ENCODE measurements at places on chromosomes 7 and 10.

GRCh38 chr7:127682140-127682539, 30.1 kb downstream of the SND1 start:
- DNase-seq = no peak

GRCh38 chr10:68787813-68788212, 39.5 kb upstream of the STOX1 start:
- no peak for DNase-seq

GRCh38 chr10:35949811-35950211, 307.7 kb upstream of the FZD8 start:
- no peak for DNase-seq

DNA sequence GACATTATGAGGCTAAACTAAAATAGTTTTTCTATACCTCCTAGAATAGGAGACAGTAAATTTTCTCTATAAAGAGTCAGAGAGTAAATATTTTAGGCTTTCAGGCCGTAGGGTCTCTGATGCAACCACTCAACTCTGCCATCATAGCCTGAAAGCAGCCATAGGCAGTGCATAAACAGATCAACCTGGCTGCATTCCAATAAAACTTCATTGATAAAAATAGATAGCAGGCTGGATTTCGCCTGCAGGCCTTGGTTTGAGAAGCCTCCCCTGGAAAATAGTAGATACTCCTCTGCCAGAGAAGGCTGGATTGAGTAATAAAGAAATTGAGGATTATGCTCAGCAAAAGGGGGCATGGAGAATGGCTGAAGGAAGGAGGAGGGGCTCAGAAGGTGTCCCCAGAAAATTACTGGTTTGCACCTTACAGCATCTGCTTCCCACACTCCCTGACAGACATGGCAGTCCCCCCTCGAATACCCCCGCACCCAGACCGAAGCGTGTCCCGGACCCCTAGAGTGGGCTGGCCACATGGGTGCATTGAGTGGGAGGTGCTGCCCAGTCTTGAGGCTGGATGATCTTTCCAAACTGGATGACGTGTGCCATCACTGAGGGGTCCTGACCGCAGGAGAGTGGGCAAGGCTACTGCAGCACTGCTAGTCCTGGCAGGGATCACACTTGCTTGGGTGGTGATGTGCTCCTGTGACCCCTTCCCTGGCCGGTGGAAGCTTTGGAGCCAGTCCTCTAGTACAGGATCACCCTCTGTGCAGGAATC, 126.6 kb downstream of the PTPN20 start:
- DNase-seq = no peak

DNA sequence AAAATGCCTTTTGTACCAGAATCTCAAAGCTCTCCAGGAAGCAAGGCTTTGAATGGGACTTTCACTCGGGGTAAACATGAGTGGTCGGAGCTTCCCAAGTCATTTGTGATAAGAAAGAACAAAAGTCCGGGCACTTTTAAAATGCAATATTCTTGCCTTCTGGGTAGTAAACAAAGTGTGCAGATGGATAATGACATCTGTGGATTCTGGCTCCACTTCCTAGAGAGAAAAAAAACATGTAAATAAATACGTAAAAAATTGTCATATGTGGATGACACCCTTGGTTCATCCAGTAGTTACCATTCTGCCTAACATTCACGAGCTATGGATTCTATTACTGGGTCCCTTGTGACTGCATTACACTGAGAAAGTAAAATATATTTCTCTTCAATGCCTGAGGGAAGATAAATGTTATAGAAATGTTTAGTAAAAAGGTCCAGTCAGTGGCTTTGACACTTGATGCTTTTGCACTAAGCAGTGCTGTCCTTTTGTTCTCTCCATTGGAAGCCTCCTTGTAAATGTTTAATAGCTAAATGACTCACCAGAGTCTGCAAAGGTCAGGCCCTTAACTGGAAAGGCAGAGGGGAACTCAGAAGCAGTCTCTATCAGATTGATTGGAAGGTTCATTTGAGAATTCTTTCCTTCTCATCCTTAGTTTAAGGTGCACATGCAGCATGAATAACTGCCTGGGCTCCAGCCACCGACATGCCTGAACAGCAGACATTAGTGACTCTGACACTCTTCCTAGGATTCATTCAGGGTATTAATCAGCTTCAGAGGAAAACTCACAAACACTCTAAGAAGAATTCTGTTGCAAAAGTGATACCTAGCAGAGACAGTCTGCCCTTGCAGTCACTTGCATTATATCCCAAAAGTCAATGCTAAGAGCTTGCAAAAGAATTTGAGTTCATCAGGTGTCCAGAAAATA, 11.7 kb upstream of the EDRF1 start:
- DNase-seq = peak; percentile 23

GRCh38 chr10:32957341-32958084, 517 bp downstream of the ITGB1 start:
- peak; percentile 51 for DNase-seq

GRCh38 chr7:123836656-123837055, 8.3 kb upstream of the HYAL4 start:
- no peak for DNase-seq

DNA sequence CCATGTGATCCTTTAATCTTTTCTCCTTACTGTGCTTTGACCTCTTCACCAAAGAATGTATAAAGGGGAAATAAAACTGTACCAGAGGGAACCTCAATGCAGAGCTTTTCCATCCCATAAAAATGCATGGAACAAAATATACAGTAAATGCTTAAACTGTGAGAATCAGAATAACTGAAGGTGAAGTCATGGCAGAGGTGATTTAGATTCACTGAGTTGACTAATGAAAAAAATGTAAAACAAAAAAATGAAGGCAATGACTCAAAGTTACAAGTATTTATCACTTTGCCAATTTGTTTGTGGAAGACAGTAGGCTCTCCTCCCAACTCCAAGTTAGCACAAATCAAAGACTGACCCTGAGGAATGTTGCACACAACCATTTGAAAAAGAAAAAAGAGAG, 1331.6 kb upstream of the SORCS1 start:
- no peak for DNase-seq

- DNase-seq = no peak
These were observed 4.3 kb upstream of the TECTB start for GRCh38 chr10:112278871-112279270.

DNA sequence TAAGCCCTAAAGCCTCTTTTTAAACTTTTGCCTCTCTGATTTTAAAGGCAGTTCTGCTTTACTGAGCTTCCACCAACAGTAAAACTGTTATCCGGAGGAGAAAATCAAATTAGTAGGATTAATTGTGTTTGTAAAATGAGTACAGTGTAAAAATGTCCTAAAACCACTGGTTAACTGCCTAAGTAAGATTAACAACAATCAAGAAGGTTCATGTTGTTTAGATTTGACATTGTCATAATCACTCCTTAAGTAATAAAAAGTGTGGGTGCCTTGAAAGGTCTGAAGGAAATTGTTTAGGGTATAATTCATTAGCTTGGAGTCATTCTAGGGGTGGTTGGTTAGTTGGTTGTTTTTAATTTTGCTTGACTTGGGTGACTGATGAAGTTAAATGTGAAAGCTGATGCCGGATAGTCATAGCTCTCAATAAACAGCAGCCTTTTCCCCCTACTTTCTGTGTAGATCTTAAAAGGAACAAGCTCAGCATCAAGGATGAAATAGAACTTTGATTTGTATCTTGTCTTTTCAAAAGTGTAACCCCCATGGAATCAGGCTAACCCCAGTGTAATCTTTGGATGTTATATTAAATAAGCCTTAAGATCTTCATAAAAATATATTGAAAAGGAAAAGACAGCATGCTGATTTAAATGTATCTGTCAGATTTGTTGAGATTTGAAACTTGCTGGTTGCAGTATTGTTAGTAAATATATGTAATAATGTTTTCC, 148.3 kb downstream of the ARID5B start:
- no peak for DNase-seq

GRCh38 chr10:89793649-89794254, 92.4 kb downstream of the KIF20B start:
- peak; percentile 67 for DNase-seq

DNA sequence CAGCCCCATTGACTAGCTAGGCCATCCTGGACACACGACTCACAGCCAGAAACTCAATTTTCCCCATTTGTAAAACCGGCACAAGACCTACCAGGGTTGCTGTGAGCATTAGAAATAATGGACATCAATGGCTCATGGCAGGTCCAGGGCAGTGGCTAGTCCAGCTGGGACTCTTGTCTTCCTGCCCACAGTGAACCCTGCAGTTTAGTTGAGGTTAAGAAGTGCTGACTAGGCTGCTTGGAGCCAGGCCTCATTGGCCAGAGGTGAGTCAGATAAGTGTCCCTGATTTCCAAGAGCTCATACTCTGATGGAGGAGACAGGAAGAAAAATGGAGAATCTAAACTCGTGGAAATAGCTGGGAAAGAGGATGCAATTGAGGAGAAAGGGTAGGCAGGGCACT, 123.4 kb upstream of the ZNF92 start:
- DNase-seq = peak; percentile 20

- DNase-seq = no peak
These were observed 23.0 kb upstream of the RHEB start for GRCh38 chr7:151542606-151543130.

GRCh38 chr10:47383261-47384147, 589 bp downstream of the ZNF488 start:
- DNase-seq = no peak

DNA sequence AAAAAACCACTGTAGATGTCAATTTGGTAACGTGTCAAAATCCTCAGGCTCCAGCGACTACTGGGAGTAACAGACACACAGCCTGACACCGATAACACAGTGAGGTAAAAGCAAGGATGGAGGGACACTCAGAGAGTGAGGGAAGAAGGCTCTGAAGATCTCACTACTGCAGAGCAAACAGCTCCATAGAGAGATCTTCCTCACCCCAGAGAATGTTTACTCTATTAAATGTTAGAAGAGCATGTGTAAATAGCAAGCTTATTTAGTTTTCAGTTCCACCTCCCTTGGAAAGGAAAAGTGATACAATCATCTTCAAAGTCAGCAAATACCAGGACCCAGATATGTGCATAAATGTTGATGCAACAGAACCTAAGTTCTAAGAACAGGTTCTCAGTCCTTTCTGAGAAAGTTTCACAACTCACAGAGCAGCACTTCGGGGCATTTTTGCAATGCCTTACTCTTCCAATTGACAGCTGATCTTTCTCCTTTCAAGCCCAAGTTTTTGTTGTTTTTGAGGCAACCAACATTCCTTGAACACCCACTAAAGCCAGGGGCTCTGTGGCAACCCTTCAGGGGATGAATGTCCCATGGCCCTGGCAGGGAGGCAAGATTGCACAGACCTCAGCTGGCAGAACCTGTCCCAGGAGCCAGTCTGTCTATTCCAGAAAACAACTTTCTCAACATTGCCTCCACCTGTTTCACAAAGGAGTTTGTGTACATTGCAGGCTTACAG, 177.4 kb downstream of the SFMBT2 start:
- DNase-seq = no peak

DNA sequence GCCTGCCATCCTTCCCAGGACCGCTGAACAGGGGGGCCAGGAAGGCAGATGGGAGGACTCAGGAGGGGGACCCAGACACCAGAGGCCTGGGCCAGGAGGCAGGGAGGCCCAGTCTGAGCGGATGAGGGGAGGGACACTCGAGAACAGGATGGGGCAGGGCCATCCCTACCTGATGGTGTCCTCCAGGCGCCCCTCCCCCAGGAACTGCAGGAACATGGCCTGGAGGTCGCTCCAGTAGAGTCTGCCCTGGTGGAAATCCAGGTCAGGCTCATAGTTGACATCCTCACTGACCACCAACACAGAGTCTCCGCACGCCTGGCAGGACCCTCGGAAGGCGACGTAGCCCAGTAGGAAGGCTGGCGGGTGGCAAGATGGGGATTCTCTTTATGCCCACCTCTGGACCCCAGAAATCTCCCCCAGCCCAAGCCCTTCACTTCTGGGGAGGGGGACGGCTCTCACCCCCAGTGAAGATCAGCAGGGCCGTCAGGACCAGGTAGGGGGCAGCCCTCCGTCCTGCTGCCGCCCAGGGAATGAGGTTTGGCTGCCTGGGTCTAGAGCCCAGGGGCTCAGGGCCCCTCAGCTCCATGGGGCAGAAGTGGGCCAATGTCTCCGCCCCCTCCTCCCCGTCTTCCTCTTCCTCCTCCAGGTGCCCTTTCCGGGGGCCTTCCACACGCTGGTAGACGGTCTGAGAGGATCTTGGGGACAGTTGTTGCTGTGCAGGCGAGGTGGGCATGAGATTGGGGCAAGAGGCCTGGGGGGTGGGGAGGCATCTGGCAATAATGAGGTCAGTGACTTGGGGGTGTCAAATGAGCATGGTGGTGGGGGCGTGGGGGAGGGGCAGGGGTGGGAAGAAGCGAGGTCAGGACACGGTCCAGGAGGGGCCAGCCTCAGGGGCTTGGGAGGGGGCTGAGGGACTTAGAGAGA, 573 bp downstream of the TFR2 start:
- no peak for DNase-seq

- peak; percentile 33 for DNase-seq
These were observed at the start of gene KLF14 for GRCh38 chr7:130733931-130734814. KLF14 (minus strand) TSS chr7:130734207; CDS start chr7:130734033, 174 bp downstream.

- DNase-seq = no peak
These were observed 11.9 kb upstream of the INPP5F start for GRCh38 chr10:119713744-119714483.

- peak; percentile 19 for DNase-seq
These were observed 50.5 kb upstream of the COBL start for GRCh38 chr7:51366930-51367613.

DNA sequence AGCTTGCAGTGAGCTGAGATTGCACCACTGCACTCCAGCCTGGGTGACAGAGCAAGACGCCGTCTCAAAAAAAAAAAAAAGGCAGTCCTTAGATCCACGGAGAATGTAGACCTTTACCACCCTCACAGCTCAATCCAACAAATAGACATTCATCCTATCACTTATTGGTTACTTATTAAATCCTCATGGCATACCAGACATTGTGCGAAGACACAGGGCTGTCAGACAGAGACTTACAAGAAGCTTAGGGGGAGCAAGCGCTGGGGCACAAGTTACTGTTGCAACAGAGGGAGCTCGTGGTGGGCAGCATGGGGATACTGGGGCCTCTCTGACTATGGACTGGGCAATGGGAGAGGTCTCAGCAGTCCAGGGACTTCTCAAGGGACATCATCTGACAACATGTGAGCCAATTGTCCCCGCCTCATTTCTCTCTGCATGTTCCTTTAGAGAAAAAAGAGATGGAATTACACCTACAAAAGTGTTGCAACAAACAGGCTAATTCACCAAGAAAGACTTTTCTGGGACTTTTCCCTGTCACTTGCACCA, 82.8 kb upstream of the TNS3 start:
- DNase-seq = no peak

DNA sequence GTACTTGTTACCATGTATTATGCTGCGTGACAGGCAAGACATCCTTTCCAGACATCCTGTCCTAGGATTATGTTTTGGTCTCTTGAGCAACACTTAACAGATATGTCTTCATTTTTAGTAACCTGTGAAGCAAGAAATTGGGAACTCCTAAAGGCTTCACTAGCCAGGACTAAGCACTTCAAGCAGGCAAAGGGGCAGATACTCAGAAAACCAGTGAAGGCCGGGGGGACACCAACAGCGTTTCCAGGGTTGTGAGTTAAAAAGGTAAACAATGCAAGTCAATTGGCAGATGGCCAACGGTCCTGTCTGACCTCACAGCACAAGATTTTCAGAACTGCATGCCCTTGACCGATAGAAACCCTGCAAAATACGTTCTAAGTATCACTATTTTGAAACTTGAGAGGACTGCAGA, 77.6 kb upstream of the SFMBT2 start:
- DNase-seq = no peak

All from RPMI7951 (cell line).